IMR-90 (cell line): ENCODE measurements at places on chromosomes 1 and 21. TPM values are rescaled to one million over a fixed set of nuclear protein-coding genes. Genes with fewer than 3 reads are reported as not detected.

The LIN28A gene
- total RNA-seq = not detected in 2 replicates

The DYNLT5 gene
- total RNA-seq = 0.18 and 0.28 TPM in 2 replicates

The KNCN gene
- not detected in 2 replicates for total RNA-seq

The S100A14 gene
- total RNA-seq = not detected in 2 replicates

The DMBX1 gene
- not detected in 2 replicates for total RNA-seq

The C21orf58 gene
- total RNA-seq = 2.5 and 2.7 TPM in 2 replicates

The CLEC20A gene
- not detected in 2 replicates for total RNA-seq

The KRTAP20-2 gene
- total RNA-seq = not detected in 2 replicates

The CMPK1 gene
- 23.1 and 75.3 TPM in 2 replicates for total RNA-seq

The GBP6 gene
- total RNA-seq = not detected in 2 replicates

The RYR2 gene
- total RNA-seq = not detected in 2 replicates
